Transverse colon (tissue), 4 donors: ENCODE measurements at places on chromosomes 1 and 21.

GRCh38 chr1:234731569-234732085, 121.6 kb upstream of the IRF2BP2 start:
- no peak for DNase-seq

GRCh38 chr1:94416901-94417727, 1.1 kb upstream of the ABCD3 start:
- DNase-seq: peak; percentile 23

DNA sequence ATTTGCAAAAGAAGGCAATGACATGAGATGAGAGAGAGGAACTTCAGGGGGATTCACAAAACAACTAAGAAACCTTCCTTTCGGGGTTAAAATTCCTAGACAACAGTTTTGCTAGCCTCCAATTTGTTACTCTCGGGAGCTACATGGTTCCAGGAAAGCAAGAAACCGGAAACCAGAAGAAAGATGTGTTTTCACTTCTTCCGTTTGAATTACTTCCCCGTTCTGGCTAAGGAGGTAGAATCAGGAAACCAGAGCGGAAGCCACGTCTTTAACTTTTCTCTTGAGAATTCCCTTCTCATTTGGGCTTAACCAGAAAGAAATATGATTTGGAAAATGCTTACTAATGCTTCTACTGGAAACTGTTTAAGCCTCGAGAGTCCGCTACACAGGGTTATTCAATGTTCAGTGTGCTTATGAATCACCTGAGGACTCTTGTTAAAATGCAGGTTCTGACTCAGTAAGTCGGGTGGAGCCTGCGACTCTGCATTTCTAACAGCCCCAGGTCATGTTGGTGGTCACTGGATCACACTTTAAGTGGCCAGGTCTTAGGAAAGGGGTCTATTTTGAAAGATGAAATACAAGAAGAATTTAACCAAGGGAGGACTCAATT, 43.5 kb upstream of the MCOLN3 start:
- DNase-seq: no peak

DNA sequence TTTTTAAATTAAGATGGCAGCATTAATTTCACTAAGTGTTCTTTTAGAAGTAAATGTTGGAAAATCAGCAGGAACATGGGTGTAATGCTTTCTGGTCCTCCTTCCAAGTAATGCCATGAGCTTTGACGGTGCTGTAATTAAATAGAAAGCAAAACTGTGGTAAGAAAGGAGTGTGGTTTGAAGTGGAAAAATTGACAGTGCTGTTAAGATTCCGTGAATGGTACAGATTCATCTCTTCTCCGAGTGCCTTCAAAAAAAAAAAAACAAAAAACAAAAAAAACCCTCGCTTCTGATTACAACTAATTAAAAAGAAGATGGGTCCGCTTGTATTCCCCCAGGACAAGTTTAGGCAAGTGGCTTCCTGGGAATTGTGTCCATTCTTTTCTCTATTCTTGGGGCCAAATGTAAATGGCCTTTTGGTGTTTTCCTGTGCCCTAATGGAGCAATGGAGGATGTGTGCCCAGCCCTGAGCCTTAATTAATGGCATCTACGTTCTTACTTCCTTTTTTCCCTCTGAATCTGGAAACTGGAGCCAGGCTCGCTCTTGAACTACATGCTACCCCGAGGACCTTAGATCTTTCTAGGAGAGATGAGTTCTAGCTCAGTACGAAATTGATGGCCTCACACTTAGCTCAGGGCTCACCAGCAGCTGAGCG, 5.1 kb downstream of the LMO4 start:
- no peak for DNase-seq

DNA sequence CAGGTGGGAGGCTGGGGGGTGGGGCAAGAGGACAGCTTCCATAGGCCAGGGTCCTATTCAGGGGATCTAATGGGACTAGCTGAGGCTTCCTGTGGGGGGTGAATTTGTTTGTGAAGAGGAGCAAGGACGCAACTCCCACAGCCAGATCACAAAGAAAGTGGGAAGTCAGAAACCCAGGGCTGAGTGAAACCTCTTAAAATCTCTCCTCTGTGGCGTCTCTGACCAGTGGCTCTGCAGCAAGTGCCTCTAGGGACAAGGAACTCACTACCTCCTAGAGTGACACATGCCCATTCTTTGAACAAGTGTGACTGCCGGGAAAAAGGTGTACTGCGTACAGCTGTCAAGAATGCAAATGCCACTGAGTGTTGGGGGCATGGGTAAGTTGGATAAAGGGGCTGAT, 187.9 kb downstream of the HIVEP3 start:
- DNase-seq: no peak

DNA sequence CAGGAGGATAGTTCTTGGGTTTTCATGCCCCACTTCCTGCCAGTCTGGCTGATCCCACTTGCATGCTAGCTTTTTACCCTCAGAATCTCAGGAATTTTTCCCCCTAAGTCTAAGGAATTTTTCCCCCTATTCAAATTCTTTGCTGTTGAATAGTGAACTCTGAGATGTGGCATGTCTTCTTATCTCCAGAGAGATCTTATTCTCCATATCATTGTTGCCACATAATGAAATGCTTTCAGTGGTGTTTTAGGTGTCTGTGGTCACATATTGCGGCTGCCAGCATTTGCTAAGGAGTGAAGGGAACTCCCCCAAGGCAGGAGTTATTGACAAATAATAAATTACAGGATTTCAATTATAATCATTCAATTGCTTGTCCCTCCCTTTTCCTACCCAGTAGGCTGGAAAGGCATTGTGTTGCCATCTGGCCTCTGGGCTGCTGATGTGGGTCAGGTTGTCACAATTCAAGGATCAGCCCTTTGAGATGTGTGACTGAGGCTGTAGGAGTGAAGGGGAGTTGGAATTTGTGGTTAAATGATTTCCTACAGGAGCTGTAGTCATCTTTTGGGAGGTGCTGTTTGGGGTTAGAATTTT, 3.9 kb upstream of the FLG start:
- no peak for DNase-seq
